ENCODE measurements at places on chromosomes 12 and 14. TPM values are rescaled to one million over a fixed set of nuclear protein-coding genes. Genes with fewer than 3 reads are reported as not detected.

GRCh38 chr14:78196323-78196722, 26.1 kb downstream of the NRXN3 start:
- no peak for ATAC-seq

DNA sequence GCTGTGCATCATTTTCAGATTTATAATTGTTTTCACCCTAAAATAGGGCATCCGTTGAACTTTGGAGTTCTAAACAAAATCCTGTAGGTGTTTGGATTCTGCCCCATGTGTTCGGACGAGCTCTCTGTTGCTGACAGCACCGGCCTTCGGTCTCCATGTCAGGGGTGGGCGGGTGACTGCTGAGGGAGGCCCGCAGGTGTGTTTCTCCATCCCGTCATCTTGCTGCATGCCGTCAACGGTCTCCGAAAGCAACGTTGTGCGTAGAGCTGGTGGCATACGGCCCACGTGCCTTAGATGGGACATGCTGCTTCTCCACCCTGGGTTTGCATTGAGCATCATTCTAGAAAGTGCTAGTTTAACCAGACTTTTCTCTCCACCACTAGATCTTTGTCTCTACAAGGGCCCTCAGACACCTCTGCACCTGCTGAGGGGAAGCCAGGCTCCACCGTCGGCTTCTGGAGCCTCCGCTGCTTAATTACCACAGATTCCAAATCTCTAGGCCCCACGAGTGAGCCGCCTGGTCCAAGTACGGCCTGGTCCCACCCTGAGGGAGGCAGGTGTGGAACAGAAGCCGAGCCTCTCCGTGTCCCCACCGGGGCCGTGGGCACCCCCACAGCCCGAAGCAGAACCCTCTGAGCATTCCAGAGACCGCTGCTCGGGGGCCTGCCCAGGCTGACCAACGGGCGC, 15.7 kb upstream of the AMN start:
- ATAC-seq = no peak

GRCh38 chr12:107493666-107494065, 191.9 kb upstream of the PWP1 start:
- no peak for ATAC-seq

GRCh38 chr14:106268013-106268727, 741.8 kb downstream of the TMEM121 start:
- peak; percentile 43 for ATAC-seq

Gene SMOC1
- not detected for total RNA-seq

GRCh38 chr12:71565535-71565934, 98.1 kb downstream of the ZFC3H1 start:
- no peak for ATAC-seq

Gene MFAP5
- not detected for total RNA-seq

DNA sequence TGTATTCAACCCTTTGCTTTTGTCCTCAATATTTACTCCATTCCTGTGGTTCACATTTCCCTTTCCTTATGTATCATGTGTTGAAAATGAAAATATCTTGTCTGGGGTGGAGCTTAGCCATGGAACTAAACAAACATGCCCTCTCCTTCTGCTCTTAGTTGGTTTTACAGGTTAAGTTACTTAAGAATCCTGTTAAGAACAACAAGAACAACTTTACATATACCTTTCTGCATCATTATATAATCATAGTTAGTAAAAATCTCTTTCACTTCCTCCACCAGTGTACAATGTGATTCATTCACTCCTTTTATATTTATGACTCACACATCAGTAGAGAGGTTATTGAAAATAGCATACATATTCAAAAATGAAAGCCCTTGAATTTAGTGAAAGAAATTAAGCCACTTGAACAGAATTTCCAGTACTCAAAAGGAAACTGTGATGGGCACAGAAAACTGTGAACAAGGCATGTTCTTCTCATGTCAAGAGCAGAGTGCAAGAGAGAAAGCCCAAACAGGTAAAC, 307.7 kb downstream of the CCDC91 start:
- ATAC-seq = peak; percentile 97

DNA sequence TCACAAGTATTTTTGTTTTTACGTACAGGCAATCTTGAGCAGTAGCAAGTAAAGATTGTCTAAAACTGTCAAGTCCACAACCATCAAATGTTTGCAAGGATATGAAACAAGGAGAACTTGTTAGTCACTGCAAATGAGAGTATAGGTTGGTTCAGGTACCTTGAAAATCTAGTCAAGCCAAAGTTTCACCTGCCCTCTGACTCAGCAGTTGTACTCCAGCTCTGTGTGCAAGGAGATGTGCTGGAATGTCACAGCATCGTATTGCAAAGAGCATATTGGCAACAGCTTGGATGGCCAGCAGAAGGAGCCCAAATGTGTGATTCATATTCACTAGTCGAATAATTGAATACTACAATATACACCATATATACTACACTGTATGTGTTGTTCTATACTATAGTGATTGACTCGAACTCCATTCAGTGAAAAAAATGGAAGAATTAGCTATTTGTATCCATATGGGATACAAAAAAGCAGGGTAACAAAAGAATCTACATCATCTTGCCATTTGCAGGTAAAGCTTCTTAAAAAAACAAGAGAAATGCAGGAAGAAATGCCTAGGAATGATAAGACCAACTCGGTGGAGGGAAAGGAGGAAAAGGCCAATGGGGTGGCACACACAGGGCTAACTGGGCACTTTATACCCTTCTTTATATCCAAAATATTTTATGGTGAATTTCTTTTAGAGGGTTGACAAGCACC, 44.0 kb downstream of the EID3 start:
- ATAC-seq = no peak

Gene SCN8A
- total RNA-seq = 1.2 TPM

Gene DAO
- total RNA-seq = not detected

Gene CCDC60
- not detected for total RNA-seq

DNA sequence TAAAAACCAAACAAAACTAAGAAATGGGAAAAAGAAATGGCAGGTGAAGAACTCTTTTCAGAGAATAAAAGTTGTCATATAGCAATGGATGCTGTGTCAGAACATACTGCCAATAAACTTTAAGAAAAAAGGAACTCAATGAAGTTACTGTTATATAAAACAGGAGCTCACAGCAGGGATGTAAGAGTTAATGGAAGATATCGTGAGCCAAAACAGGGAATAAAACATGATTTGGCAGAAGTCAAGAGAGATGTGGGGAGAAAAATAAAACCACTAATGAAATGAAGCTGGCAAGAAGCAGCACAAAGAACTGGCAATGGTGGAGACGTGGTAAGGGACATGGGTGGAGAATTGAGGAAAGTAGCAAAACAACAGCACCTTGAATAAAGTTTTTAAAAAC, 61.0 kb downstream of the TAOK3 start:
- ATAC-seq = no peak

Gene TBK1
- total RNA-seq = 36.7 TPM

DNA sequence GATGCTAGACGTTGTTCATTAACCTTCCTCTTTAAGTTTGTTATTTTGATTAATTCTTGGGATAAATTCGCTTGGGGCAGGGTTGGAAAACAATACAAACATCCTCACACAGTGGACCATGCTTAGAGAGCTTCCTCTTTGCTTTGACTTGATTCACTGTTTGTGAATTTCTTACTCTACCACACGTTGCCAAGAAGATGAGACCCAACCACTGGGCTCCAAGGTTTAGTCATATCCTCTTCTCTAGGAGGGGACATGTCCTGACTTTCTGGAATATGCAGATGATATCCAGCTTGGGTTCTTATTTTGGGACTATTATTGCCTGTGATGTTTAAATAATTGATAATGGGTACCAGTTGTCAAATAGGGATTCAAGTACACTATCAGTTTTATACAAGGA, 428.2 kb downstream of the ATP23 start:
- no peak for ATAC-seq

Gene BBS10
- 2.8 TPM for total RNA-seq

GRCh38 chr12:124648710-124649384, 81.4 kb upstream of the NCOR2 start:
- ATAC-seq = no peak

- ATAC-seq = no peak
Observed at GRCh38 chr12:94658931-94659330, 8.6 kb upstream of the TMCC3 start.

Gene CLEC1A
- not detected for total RNA-seq

- no peak for ATAC-seq
Observed at GRCh38 chr12:128245905-128246304, 21.1 kb upstream of the TMEM132C start.

Gene ALG10B
- total RNA-seq = 11.8 TPM

Gene CLEC2B
- total RNA-seq = 54.0 TPM

DNA sequence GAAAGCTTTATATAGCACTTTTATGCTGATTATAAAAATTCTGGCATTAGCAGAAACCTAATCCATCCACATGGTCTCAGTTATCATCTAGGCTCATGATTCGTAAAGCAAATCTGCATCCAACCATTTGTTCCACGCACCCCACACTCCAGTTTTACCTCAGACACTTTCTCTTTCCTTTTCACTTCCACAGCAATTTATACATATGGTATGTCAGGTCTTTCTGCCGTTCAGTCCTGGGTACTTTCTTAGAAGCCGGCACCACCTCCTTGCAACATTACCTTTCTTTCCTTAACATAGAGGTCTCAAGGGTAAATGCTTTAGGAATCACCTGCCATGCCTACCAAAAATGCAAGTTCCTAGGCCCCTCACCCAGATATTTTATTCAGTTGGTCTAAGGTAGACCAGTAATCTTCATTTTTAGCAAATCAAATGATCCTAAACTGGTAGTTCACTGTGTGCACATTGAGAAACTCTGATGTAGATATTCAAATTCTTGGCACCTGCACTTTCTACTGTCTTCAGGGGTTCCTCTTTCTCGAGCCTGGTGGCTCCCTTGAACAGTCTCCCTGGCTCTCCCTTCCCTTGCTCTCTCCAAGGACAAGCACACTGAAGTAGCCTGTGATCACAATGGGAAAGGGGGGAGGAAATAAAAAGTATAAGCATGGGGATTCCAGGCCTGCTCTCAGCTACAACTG, 2.8 kb upstream of the KRAS start:
- ATAC-seq = no peak

Gene ZFYVE26
- total RNA-seq = 19.6 TPM

DNA sequence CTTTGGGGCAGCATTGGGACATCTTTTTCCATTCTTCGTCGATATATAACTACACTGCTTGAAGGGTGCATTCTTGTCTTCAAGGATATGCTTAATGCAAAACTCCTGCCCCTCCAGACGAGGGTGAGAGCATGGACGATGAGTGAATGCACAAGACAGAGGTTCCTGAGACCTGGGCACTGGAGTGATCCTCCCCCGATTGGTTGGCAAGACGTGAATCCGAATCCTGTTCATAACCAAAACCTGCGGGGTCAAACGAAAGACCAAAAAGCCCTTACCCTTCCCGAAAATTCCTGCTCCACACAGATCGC, 684 bp downstream of the KANSL2 start:
- ATAC-seq = no peak

Gene SERPINA5
- total RNA-seq = not detected

GRCh38 chr14:70816525-70816924, 7.2 kb upstream of the MAP3K9 start:
- no peak for ATAC-seq

Gene SLCO1C1
- total RNA-seq = not detected

Gene LRFN5
- total RNA-seq = not detected

DNA sequence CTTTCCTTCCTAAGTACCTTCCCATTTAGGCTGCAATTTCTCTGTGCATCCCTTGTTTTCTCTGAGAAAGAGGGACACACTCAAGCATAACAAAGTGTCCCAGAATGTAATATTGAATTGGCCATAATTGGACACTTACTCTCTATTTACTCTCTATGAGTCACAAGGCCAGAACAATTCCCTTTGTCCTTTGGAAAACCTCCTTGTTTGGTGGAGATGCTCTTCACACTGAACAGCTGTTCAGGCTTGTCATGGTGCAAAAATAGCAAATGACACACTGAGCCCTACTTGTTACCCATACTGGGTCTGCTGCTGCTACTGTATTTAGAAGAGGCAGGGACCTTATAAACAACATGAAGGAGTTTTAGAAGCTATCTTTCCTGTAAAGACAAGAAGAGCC, 1590.5 kb upstream of the TMEM132C start:
- no peak for ATAC-seq

Gene MGST1
- not detected for total RNA-seq

Gene ALKBH1
- 19.8 TPM for total RNA-seq
